Kidney (tissue), 22 donors: ENCODE measurements at places on chromosomes 7 and 10.
A peak's percentile ranks its signal among the peaks of the same experiment; 100 is the strongest.

- no peak overlapping the region for H3K4me3 ChIP-seq
- H3K27me3 ChIP-seq, result no peaks in the 10 kb centered on the region
- DNase-seq, result peak; percentile 10
- no peaks in the 10 kb centered on the region for H3K4me1 ChIP-seq
- H3K36me3 ChIP-seq, result no peaks in the 10 kb centered on the region
These were observed 21.7 kb downstream of the CCM2 start for GRCh38 chr7:45021604-45022296.

GRCh38 chr7:148242294-148242821 is 348.2 kb upstream of the C7orf33 start:
- H3K27ac ChIP-seq, result no peak overlapping the region
- no peaks in the 10 kb centered on the region for H3K36me3 ChIP-seq
- peaks cover 6% of the 10 kb centered on the region for H3K4me1 ChIP-seq
- no peaks in the 10 kb centered on the region for H3K27me3 ChIP-seq
- peak; percentile 87 for DNase-seq
- H3K4me3 ChIP-seq, result peak overlapping the region; percentile 48

GRCh38 chr10:57849691-57850357 is 417.9 kb downstream of the IPMK start:
- DNase-seq, result peak; percentile 1
- H3K36me3 ChIP-seq, result no peaks in the 10 kb centered on the region
- no peak overlapping the region for H3K27ac ChIP-seq

- no peak overlapping the region for H3K4me3 ChIP-seq
- H3K27ac ChIP-seq, result no peak overlapping the region
- DNase-seq, result no peak
- no peaks in the 10 kb centered on the region for H3K4me1 ChIP-seq
- no peaks in the 10 kb centered on the region for H3K27me3 ChIP-seq
These were observed 4.1 kb downstream of the CHPF2 start for GRCh38 chr7:151236406-151236805.

DNA sequence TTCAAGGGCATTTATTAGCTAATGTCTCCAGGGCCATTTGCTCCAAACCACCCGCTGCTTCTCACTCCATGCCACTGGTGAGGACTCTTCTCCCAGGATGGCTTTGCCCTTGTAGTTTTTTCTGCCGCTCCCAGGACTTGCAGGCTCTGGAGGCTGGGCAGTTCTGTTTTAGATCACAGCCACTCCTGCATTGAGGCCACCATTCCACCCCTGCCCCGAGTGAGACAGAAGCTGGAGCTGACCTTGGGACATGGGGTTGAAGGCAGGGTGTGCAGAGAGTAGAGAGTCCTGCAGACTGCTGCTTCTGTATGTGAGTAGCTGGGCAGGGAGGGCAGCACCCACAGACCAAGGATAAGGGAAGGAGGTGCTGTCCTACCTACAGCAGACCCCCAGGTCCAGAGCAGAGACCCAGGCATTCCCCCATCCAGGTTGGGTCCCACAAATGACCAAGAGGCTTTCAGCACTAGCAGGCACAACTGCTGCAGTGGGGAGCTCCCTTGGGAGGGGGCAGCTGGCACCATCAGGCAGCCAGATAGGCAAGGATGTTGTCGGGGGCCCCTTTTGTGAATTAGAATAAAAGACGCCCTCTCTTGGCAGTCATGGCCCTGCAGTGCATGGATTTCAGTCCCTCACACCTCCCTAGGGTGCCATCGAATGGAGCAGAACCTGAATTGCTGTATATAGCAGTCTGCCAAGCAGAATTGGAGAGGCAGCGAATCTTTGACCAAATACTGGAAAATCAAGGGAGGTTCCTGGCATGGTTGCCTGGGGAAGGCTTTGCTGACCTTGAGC is 22.7 kb upstream of the ADCYAP1R1 start:
- no peaks in the 10 kb centered on the region for H3K27me3 ChIP-seq
- no peak overlapping the region for H3K4me3 ChIP-seq
- H3K4me1 ChIP-seq, result peaks cover 4% of the 10 kb centered on the region
- H3K27ac ChIP-seq, result no peak overlapping the region
- DNase-seq, result no peak

GRCh38 chr7:91457208-91457607 is 193.0 kb downstream of the FZD1 start:
- no peak overlapping the region for H3K27ac ChIP-seq
- no peak for DNase-seq
- H3K4me1 ChIP-seq, result no peaks in the 10 kb centered on the region
- no peaks in the 10 kb centered on the region for H3K36me3 ChIP-seq

- H3K27ac ChIP-seq, result no peak overlapping the region
- H3K4me3 ChIP-seq, result no peak overlapping the region
- no peaks in the 10 kb centered on the region for H3K36me3 ChIP-seq
- DNase-seq, result no peak
- no peaks in the 10 kb centered on the region for H3K27me3 ChIP-seq
These were observed 199.2 kb downstream of the MBL2 start for GRCh38 chr10:52573347-52573746.

DNA sequence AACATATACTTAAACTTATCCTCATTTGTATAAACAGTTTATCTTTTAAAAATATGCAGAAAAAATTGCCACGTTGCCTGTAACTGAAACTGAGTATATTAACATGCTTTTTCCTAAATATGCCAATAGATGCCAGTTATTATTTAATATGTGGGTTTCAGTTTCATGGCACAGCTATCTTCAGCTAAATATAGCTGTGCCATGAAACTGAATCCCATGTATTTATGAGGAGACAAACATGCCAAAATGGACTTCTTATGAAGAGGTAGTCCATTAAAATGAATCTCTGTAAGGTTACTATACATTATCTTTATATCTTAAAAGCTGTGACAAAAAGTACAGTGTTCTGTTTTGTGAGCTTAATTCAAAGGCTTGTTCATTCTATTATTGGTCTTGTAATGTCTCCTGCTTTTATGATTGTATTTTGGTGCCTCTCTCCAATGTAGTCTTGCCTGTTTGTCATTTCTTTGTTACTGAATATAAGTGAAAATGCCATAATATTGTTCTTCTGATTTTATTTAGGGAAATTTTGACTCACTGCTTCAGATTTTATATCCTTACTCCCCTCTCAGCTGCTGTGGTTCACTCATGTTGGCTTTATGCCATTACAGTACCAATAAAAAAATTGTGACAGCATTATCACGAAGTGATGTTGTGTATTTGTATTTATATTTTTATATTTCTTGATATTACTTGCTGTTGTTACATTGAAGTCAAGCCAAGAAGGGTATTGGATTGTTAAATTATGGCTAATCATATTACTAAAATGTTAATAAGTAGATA is 34.3 kb upstream of the CACNA2D1 start:
- H3K27me3 ChIP-seq, result no peaks in the 10 kb centered on the region
- DNase-seq, result no peak
- H3K36me3 ChIP-seq, result no peaks in the 10 kb centered on the region
- no peak overlapping the region for H3K4me3 ChIP-seq

GRCh38 chr7:103065667-103066066 is 8.9 kb downstream of the FBXL13 start:
- H3K4me1 ChIP-seq, result no peaks in the 10 kb centered on the region
- no peak overlapping the region for H3K4me3 ChIP-seq
- H3K27me3 ChIP-seq, result no peaks in the 10 kb centered on the region
- no peaks in the 10 kb centered on the region for H3K36me3 ChIP-seq

DNA sequence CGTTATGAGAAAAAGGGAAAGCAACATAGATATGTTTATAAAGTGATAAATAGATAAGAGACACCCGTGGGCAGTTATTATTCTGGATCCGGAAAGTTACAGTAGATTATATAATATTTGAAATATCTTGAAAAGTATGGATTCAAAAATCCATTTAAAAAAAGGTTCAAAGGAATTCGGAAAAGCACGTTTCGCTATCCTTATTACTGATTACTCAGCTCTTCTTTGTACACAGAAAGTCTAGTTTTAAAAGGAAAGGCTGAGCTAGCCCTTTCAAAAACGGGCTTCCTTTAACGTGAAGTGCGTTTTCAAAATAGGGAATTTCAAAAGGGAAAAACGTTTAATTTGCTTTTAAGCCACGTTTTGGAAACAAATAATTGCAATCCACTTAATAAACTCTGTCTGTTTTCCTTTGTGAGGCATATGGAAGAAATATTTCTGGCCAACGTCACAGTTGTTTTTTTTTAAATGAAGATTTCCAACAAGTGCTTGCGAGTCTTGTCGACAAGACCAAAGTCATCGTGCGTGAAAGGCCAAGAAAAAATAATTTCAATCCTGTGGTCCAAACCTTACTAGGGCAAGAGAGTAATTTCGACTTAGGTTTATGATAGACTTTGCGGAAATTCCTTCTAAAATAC is 2.2 kb upstream of the SKIDA1 start:
- peaks cover 8% of the 10 kb centered on the region for H3K4me1 ChIP-seq
- no peaks in the 10 kb centered on the region for H3K27me3 ChIP-seq
- H3K4me3 ChIP-seq, result peak overlapping the region; percentile 81
- DNase-seq, result no peak
- H3K27ac ChIP-seq, result peak overlapping the region; percentile 98

DNA sequence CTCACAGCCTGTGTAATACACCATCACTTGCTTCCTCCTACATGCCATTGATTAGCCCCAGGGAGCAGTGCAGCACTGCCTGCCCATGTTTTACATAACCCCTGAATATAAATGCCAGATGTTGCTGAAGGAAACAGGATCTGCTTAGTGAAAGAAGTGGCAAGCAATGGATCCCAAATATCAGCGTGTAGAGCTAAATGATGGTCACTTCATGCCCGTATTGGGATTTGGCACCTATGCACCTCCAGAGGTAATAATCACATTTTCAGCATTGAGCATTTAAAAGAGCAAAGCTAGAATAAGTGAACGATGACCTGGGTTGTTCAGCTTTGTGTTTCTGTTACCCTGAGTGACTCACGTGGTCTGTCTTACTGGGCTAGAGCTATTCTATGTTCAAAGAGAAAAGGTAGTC is at the start of gene AKR1C4:
TSS of gene AKR1C4 (plus strand) at position 136 of the 412 bp plus-strand sequence. CDS start at position 167, 31 bp downstream.
- H3K36me3 ChIP-seq, result no peaks in the 10 kb centered on the region
- no peaks in the 10 kb centered on the region for H3K4me1 ChIP-seq
- no peak within 1 kb of the TSS for H3K4me3 ChIP-seq
- DNase-seq, result no peak

DNA sequence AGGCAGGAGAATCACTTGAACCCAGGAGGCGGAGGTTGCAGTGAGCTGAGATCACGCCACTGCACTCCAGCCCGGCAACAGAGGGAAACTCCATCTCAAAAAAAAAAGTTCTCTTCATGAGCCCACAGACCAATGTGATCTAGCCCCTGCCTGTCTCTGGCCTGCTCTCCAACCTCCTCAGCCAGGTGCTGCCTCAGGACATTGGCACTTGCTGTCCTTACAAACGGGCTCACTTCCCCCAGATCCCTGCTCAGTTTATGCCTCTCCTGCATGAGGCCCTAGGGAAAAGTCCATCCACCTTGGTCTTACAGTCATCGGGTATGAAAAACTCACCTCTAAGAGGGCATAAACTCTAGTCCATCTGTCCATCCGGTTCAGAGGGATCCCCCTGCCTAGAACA is 32.5 kb downstream of the TNS3 start:
- H3K27me3 ChIP-seq, result no peaks in the 10 kb centered on the region
- no peak overlapping the region for H3K4me3 ChIP-seq
- peaks cover 10% of the 10 kb centered on the region for H3K4me1 ChIP-seq
- no peaks in the 10 kb centered on the region for H3K36me3 ChIP-seq

DNA sequence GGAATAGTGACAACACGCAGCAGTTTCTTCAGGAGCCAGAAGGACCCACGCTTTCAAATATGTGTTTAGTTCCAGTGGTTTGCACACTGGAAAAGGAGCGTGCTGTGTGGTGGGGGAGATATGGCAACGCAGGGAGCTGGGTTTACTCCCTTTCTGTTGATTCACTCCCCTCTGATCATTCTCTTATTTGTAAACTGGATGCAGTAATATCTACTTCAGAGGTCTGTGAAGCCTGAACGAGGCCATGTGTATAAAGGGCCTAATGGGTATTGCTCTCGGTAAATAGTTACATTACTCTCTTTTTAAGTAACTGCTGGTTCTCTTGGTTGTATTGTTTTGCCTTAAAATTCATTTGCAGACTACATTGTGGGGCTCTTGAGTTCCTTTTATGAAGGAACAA is 19.2 kb downstream of the RBM17 start:
- DNase-seq, result no peak
- H3K4me3 ChIP-seq, result no peak overlapping the region
- no peaks in the 10 kb centered on the region for H3K4me1 ChIP-seq

DNA sequence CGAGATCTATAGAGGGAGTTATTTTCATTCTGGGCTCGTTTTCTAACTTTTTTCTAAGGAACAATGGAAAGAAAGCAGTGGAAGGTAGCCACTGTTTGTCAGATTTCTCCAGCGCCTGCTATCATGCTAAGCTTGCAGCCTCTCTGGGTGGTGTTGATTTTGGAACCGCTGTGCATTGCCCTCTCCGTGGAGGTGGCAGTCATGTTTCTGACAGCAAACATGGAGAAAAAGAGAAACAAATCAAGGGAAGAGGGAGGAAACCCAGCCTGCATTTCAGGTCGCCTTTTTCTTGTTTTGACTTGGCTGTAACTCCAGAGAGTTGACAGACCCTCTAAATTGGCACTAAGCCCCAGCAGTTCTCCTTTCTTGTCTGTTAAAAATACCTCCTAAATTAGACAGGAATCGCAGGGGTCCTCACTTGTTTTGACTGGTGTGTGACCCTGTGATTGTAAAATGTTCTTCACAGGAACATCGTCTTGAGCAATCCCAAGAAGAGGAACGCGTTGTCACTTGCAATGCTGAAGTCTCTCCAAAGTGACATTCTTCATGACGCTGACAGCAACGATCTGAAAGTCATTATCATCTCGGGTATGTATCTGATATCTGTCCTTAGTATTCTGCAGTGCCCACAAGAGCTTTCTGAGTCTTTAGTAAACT is 4.8 kb downstream of the ECHDC3 start:
- no peak overlapping the region for H3K27ac ChIP-seq
- H3K4me1 ChIP-seq, result peaks cover 7% of the 10 kb centered on the region
- no peak for DNase-seq
- no peaks in the 10 kb centered on the region for H3K36me3 ChIP-seq
- H3K4me3 ChIP-seq, result no peak overlapping the region

GRCh38 chr7:116357781-116358670 is 141.5 kb upstream of the CAV2 start:
- no peak overlapping the region for H3K27ac ChIP-seq
- no peaks in the 10 kb centered on the region for H3K4me1 ChIP-seq
- no peaks in the 10 kb centered on the region for H3K36me3 ChIP-seq
- H3K27me3 ChIP-seq, result no peaks in the 10 kb centered on the region
- no peak overlapping the region for H3K4me3 ChIP-seq
- no peak for DNase-seq

- no peak overlapping the region for H3K4me3 ChIP-seq
- no peaks in the 10 kb centered on the region for H3K36me3 ChIP-seq
- no peak overlapping the region for H3K27ac ChIP-seq
- no peaks in the 10 kb centered on the region for H3K27me3 ChIP-seq
- H3K4me1 ChIP-seq, result no peaks in the 10 kb centered on the region
- no peak for DNase-seq
These were observed 49.2 kb downstream of the CHST3 start for GRCh38 chr10:72013202-72013945.

DNA sequence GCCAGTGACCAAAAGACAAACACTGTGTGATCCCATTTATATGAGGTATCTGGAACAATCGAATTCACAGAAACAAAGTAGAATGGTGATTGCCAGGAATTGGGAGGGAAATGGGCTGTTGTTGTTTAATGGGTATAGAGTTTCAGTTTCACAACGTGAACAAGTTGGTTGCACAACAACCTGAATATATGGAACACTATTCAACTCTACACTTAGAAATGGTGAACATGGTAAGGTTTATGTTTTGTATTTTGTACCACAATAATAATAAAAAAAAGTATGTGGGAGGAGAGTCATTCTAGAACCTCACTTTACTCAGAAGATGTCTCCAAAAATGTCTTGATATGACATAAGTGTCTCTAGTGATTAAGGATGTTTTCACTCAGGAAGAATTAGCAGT is 85.2 kb upstream of the SGCE start:
- no peak for DNase-seq
- H3K27me3 ChIP-seq, result no peaks in the 10 kb centered on the region
- H3K4me1 ChIP-seq, result no peaks in the 10 kb centered on the region
